Stimulated activated CD8-positive, alpha-beta memory T cell treated with anti-CD3 and anti-CD28 coated beads, Interleukin-7, amount 100 ng/mL, for 1 hour (primary cell): ENCODE measurements at places on chromosomes 11 and 22.

DNA sequence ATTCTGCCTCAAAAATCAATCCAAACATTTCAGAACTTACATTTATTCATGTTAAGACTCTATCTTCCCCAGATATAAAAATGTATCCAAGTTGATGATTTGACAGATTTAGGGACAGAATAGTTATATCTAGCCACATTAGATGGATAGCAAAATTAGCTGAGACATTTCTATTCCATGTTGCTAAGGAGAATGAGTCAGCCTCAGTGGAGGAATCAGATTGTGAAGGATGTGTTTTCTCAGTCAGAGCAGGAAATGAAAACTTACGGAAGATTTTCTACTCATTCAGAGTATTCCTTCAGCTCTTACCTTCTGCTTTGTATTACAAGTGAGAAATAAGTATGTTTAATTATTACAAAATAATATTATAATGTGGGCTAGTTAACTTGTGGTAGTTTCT is 556.3 kb upstream of the ANO3 start:
- DNase-seq, result no peak

DNA sequence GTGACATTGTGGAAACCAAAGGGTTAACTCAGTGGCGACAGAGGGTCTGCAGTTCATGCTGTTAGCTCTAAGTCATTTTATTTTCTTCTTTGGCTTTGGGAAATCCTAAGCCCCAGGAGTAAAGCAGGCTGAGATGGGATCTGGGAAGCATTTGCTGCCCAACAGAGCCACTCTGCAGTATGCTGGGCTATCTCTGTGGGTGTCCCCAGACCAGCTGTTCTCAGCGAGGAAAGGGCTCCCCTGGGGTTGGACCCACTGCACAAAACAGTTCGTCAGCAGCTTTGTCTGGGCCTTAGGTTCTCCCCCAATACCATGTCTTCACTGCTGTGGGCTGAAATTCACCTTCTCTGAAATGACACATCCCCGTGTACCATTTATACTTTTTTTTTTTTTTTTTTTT is 34.0 kb downstream of the KREMEN1 start:
- no peak for DNase-seq

GRCh38 chr11:241634-242033 is 4.9 kb downstream of the PSMD13 start:
- DNase-seq, result no peak

- no peak for DNase-seq
These were observed 37.9 kb downstream of the B3GAT1 start for GRCh38 chr11:134374171-134374570.

DNA sequence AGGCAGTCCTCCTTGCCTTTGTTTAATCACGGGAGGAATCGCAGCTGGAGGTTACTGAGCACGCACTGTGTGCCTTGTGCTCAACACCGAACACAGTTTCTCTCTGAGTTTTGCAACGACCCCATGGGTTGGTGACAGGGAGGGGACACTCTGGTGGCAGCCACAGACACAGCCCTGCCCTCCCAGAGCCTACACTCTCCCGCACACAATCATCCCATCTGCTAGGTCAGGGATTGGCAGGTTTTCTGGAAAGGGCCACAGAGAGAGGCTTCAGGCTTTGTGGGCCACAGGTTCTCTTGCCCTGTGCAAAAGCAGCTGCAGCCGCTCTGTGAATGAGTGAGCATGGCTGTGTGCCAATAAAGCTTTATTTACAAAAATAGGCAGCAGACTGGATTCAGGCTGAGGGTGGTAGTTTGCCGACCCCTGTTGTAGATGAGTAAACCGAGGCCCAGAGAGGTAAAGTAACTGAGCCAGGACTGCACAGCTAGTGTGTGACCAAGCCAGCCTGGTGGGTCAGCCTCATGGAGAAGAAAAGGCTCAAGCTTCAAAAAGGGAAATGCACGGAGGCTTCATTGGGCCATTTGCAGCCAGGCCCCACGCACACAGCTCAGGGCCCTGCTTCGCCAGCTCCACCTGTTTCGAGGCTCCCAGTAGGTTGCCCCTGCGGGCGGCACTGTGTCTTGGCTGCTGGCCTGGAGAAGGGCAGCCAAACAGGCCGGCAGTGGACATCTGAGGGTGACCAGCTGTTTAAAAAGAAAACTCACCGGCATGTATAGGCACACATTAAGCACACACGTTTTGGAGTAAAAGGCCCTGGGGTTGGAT is 16.3 kb downstream of the LTO1 start:
- DNase-seq, result no peak

- no peak for DNase-seq
These were observed 1.2 kb upstream of the AHNAK start for GRCh38 chr11:62547691-62548281.

DNA sequence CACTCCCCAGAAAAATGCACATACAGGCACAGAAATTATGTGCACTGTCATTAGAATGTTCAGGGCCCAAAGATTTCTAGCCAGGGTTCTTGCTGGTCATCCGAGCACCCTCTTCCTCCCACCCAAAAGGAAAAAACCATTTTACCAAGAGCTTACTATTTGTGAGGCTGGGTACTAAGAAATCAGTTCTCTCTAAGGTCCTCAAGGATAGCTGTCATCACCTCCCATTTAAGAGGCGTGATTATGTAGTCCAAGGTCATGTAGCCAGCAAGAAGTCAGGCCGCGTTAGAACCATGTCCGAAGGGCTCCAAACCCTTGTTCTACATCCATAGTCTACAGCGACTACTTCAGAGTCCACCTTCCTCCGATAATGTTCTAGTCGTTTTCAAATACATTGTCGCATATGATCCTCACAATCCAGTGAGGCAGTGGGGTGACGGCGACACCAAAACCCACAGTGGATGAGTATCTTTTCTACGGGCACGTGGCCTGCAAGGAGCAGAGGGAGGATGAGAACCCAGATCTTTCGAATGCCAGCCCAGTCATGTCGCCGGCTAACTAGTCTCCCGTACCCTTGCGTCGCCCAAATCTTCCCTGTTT is 634 bp downstream of the TIMM8B start:
- no peak for DNase-seq

GRCh38 chr11:126282361-126282735 is 545 bp upstream of the TIRAP start:
- no peak for DNase-seq

- DNase-seq, result no peak
These were observed 68.5 kb upstream of the C11orf58 start for GRCh38 chr11:16669799-16670415.

GRCh38 chr11:17513853-17514252 is 30.4 kb downstream of the USH1C start:
- DNase-seq, result no peak

DNA sequence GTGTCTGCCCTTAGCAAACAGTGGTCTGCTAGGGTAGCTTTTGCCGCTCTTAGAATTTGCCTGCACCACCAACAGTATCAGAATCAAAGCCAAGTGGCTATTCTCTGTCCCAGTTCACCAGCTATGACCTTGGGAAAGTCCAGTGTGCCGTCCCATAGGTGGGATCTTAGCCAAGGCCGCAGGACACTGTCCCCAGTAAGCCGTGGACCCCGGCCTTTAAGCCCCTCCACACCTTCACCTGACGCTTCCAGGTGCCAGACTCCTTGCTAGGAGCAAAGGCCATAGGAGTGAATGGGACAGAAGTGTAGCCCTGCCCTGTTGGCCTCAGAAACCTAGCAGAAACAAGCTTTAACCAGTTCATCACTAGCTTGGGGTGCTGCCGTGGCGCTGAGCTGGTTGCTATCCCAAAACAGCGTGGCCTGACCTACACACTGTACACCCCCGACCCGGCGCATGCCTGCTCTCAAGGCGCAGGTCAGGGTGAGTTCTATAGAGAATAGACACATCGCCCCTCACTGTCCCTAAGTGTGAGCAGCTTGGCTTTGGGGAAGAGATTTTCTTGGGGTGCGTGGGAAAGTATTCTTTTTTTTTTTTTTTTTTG is 4.5 kb downstream of the FADD start:
- no peak for DNase-seq

DNA sequence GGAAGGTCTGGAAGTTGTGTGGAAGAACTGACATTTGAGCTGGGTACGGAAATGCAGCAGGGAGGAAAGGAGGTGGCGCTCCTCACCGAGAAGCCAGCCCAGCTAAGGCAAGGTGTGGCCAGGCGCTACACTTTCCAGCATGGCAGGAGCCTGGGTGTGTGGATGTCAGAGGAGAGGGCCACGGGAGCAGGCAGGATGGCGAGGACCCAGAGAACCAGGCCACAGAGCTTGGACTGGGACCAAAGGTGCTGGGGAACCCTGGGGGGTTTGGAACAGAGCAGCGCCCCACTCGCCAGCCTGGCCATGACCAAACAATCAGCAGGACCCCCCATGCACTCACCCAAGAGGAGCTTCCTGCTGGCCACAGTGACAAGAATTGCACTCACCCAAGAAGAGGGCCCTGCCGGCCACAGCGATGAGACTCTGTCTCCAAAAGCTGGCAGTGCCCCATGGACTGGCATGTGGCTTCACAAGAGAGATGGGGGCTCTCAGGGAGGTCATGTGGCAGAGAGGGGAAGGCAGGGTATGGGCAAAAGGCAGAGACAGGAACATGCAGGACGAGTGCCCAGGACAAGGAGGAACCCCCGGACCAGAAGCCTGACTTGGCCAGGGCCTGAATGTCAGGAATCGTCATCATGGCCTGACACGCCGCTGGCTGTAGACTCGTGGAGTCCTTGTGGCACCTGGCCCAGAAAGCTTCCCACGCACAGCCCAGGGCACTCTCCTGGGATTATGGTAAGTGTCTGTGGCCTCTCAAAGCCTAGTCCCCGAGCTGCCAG is 45.4 kb downstream of the IGF2 start:
- DNase-seq, result no peak

GRCh38 chr22:40580631-40581030 is 55.9 kb downstream of the MRTFA start:
- no peak for DNase-seq

GRCh38 chr22:32448980-32449379 is 15.3 kb downstream of the BPIFC start:
- DNase-seq, result no peak

DNA sequence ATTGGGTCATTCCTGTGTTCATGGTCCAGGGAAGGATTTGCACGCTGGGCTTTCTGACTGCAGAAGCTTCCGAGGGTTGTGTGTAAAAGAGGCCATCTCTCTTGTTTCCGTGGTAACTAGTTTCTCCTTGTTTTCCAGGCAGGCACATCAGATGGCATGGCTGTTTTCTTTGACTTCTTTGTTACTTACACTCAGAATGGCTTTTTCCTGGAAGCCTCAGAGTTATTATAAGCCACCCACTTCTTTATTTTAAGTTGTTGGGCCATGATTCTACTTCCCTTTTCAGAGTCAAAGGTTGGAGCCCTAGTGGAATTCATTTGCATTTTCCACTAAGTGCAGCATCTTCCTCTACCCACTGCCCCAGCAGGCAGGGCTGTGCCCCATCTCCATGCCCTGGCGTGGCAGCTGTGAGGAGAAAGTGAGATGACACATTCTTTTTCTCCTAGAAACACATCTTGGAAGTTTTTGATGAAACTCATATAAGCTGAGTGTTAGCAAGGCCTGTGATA is 94.9 kb downstream of the PRR5L start:
- no peak for DNase-seq

DNA sequence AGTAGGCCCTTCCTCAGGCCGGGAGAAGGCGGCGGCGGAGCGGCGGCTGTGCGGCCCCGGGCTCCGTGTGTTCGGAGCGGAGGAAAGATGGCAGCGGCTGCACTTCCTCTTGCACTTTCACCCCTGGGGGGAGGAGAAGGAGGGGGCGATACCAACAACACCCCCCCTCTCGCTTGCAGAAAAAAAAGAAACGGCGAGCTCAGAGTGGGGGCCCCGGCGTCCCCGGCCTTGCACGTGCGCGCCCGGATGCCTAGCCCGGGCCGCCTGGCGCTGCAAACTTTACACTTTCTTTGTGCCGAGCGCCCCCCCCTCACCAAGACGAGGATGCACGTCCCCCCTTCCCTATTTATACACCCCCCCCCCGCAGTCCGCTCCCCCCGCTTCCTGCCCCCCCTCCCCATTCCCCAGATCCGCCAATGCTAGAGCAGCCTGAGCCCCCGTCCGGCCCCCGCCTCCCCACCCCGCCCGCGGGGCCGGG is at the start of gene PATZ1:
Gene PATZ1 (minus strand): TSS at position 92 of the 478 bp plus-strand sequence. CDS start 744 bp downstream, outside the sequence.
- DNase-seq, result peak; percentile 54

DNA sequence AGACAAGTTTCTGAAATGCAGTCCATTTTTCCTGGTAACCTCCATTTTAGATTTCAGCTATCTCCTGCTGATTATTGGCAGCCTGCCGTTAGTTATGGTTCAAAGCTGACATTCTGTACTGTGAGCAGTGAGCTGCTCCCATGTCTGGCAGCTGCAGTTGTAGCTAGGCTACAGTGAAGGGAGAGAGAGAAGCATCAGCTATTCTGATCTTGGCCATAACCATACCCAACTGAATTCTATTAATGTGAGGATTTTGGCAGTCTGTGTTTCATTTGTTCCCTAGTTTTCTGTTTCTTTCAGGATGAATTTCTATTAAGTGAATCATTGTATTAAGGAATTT is 33.4 kb downstream of the SIK2 start:
- DNase-seq, result no peak

DNA sequence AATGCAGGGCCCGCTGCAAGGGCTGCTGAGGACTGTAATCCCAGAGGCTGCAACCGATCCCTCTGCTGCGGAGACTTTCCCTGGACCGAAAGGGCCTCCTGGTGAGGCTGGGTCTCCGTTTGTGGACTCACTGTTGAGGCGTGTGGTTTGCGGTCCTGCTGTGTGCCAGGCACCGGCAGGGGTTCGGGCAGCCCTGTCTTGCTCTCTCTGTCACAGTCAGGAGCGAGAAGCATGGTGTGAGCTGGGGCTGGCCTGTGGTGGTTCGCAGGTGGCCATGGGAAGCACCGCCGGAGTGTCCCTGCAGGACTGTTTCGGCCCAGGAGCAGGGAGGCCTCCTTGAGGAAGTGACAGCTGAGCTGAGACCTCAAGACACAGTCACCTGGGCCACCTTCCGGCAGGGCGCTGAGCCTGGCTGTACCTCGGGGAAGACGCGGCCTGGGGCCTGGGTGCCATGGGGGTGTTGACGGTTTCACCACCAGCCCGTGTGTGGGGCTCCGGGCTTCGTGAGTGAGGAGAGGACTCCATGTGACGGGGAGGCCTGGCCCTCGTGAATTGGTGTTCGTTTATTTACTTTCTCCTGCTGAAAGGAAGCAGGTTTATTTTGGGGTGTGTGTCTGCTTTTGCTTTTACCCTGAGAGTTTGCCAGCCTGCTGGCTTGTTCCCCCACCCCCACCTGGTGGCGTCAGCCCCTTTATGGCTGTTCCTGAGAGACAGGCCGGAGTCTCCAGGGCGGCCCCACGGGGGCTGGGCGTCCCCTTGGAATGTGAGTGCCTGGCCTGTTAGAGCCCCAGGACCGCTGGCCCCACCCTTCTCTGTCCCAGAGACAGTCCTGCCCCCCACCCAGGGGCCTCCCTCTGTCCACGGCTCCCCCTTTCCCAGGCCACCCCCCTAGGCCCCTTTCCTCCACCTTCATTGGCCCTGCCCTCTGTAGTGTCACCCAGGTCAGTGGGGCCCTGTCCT is 122.5 kb downstream of the KCNQ1OT1 start:
- no peak for DNase-seq

GRCh38 chr11:71158936-71159335 is 93.4 kb downstream of the SHANK2 start:
- DNase-seq, result no peak

DNA sequence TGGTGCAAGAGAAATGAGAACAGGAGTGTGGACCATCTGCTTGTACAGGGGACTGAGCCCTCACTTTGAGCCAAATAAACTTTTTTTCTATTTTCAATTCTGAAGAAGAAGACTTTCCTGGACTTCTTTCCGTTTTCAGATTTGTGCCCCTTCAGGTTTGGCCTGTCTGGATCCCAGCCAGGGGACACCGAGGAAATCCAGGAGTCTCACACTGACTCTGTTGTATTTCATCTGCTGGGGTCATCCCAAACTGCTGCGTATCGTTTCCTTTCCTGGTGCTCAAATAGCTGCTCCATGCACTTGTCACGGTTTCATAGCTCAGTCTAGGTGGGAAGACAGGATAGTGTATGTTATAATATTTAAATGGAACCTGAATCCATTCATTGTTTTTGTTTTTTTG is 51.7 kb downstream of the GGTLC2 start:
- DNase-seq, result no peak

- DNase-seq, result no peak
These were observed 66.8 kb downstream of the RTL6 start for GRCh38 chr22:44431256-44431655.
